ENCODE measurements at places on chromosomes 4 and X.

GRCh38 chr4:48623182-48623780 is 133.2 kb downstream of the ZAR1 start:
- DNase-seq = no peak

GRCh38 chr4:54254116-54254914 is 25.2 kb downstream of the PDGFRA start:
- no peak for DNase-seq

- DNase-seq = no peak
Observed at GRCh38 chr4:52728691-52729240, 22.5 kb downstream of the ERVMER34-1 start.

GRCh38 chr4:70722199-70722791 is 531 bp downstream of the RUFY3 start:
- no peak for DNase-seq

DNA sequence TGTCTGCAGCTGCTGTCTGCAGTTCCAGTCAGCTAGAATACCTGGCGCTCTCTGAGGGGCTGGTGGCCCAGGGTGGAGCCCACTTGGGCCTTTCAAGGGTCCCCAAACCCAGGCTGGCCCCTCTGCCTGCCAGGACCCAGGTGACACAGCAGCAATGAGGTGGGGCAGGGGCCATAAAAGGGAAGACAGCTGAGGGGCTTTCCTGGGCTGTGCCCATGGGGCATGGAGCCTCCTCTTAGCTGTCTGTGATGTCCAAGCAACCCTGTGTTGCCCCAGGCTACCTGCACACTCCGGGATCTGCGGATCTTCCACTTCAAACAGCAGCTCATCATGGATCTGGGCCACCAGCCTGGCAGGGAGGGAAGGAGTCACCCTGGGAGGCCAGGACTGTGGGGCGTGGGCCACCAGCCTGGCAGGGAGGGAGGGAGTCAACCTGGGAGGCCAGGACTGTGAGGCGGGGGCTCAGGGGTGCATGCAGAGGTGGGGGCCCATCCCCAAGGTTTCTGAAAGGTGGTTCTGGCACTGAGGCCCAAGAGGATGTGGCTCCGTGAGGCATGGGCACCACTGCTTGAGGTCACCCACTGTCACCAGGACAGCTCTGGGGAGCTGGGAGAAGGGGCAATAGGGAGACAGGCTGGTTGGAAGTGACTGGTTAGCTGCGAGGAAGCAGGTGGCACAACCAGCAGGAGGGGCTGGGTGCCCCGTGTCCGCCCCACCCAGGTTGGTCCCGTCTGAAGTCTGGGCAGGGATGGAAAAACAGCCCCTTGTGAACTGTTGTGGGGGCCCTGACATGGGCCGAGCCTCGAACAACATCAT is 16.3 kb downstream of the NAT8L start:
- DNase-seq = no peak

GRCh38 chrX:101025126-101025525 is 26.8 kb downstream of the TRMT2B start:
- DNase-seq = no peak

DNA sequence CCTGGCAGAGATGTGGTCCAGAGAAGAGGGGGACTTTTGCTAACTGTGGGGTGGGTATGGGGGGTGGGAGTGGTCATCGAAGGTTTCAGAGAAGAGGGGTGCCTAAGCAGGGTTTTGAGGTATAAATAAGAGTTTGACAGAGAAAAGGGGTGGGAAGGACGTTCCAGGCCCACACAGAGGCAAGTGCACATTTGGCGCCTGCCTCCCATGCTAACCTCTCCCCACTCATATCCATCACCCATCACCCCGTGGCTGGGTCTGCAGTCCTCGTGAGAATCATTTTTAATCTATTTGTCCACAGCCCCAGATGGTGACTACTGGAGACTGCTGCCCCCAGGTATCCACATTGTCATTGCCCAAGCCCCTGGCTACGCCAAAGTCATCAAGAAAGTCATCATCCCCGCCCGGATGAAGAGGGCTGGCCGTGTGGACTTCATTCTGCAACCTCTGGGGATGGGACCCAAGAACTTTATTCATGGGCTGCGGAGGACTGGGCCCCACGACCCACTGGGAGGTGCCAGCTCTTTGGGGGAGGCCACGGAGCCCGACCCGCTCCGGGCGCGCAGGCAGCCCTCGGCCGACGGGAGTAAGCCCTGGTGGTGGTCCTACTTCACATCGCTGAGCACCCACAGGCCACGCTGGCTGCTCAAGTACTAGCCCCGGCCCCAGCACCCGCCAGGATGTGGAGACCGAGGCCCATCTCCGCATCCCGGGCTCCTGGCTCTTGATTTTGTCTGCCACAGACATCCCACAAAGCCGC is 26.6 kb downstream of the CPZ start:
- DNase-seq = no peak

DNA sequence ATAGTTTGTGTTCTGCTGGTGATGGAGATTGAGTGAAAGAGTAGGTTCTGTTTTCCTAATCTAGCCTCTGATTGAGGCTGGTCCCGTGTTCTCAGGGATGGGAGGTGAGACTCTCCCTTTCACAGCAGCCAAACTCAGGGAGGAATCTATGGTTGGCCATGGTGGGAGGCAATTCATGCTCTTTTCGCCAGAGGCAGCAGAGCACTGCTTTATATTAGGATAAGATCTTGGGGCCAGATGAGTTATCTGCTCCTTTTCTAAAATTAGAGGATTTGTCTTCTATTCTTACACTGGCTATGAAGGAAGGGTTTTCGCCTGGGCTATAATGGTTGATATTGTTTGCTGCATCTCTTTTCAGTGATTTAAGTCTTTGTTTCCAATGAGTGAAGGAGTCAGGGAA is 63.9 kb upstream of the NLGN4X start:
- no peak for DNase-seq

DNA sequence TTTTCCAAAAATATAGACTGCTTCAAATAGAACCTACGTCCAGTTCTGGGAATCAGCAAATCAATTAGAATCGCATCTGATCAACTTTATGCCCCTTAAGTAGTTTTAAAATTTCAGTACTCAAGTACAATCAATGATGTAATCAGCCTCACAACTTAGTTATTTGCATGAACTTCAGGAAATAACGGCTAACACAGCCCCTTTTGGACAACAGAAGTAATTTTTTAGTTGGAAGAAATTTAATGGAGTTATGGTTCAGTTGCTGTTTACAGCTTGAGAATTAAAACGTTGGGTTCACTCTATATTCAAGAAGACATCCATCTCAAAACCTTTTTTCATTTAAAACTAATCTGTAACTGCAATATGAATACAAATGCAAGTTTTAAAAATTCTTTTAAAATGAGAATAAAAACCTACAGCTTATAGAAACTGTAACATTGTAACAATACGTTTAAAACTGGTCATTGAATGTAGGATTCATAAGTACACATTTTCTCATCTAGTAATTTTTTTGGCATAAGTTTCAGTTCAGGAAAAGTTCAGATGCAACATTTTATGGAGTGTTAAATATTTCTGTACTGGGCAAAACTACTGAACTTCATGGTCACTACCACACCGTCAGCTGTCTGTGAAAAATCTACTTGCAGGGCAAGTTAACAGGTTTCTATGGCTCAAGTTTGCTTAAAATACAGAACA is 956 bp downstream of the TAPT1 start:
- no peak for DNase-seq

DNA sequence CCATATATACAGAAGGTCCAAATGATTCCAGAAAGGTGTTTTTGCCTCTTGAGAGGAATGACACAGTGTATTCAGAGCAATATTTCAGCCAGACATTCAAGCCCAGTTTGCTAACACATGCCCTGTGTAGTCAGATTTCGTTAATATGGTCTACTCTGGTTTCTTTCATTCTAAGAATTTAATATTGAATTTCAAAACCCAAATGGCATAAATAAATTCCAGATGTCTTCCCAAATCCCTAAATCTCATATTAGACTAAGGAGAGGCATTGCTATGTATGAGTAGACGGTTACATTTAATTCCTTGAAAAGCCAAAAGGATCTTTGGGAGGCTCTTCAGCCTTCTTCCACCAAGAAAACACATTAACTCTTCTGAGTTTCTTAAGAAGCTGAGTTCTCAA is 66.3 kb upstream of the C1QTNF7 start:
- DNase-seq = no peak

GRCh38 chr4:55973650-55974049 is 24.9 kb downstream of the CEP135 start:
- no peak for DNase-seq

DNA sequence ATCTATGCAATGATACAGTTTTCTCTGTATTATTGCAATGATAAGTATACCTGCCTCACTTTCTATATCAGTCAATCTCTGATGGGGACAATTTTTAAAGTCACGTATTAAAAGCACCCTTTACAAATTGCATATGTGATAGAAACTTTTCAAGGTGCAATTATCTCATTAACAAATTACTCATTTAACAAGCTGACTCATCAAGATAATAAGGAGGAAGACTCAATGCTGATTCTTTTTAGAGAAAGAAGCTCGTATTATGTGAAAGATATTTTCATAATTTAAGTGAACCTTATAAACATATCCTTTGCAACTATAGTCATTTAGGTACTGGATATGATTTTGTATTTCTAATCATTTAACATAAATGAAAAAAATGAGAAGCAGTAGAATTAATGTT is 1080.9 kb upstream of the TENM3 start:
- no peak for DNase-seq

DNA sequence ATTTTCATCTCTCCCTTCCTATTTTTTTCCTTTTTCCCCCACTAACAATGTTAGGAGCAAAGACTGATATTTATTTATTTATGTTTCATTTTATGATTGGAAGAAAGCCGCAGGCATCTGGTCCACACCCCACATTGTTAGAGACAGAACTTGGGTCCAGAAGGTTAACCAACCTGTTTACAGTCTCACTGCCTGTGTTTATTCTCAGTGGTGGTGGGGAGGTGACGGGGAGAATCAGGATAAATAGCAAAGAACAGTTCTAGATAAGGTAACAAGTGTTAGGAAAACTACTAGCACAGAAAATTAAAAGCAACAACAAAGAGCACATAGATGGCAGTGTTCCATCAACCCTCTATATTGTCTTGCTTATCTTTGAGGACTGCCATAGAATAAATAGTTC is 301.7 kb upstream of the DIPK2B start:
- no peak for DNase-seq

GRCh38 chr4:11038926-11039325 is 354.4 kb upstream of the CLNK start:
- no peak for DNase-seq

DNA sequence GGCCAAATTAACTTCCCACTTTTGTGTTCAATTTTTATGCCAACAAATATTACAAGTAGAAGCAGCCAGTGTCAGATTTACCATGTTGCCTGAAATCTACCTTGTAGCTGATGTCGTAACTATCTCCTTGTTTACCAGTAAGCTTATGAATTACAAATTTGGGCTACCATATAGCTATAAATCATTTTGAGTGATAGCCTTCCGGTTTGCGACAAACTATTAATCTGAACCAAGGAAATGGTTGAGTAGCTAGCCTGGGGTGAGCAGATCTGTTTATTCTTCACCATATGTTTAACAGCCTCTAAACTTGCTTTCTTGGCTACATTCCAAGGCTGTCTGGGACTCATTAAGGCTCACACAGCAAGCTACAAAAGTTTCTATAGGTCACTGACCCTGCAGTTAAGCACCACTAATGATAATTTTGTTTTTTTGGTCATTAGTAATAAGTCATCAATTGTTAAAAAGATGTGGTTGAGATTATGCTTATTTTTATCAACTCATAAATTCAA is 218.7 kb upstream of the SPOCK3 start:
- DNase-seq = no peak

DNA sequence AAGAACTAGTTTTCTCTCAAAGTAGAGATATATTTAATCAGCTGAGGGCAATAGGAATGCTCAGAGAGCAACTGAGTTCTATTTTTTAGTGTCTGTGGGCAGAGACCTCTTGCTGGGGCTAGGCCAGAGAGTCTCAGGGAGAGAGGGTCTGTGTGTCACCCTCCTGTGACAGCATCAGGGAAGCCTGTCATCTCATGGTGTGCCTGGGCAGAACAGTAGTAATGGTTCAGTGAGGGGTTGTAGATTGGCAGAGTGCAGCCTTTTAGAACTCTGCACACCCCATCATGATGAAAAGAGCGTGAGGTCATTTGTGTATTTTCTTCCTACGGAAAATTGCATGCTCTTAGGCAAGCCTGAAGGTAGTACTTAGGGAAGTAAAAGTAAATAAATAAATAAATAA is 1396.5 kb upstream of the AGA start:
- DNase-seq = no peak

DNA sequence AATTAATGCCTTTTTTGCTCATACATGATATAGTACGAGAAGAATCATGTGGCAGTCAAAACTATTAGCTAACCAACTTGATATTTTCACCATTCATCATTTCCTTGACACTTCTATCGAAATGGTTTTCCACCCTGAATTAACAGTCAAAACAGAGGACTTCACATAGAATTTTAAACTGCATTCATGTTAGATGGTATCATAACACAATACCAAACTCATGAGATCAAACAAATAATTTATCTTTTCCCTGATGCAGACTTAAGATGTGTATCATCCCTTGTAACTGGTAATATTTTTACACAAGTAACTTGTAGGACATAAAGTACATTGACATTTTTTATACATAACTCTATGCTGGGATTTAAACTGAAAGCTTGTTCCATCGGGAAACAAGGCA is 18.2 kb upstream of the ANTXR2 start:
- DNase-seq = no peak

DNA sequence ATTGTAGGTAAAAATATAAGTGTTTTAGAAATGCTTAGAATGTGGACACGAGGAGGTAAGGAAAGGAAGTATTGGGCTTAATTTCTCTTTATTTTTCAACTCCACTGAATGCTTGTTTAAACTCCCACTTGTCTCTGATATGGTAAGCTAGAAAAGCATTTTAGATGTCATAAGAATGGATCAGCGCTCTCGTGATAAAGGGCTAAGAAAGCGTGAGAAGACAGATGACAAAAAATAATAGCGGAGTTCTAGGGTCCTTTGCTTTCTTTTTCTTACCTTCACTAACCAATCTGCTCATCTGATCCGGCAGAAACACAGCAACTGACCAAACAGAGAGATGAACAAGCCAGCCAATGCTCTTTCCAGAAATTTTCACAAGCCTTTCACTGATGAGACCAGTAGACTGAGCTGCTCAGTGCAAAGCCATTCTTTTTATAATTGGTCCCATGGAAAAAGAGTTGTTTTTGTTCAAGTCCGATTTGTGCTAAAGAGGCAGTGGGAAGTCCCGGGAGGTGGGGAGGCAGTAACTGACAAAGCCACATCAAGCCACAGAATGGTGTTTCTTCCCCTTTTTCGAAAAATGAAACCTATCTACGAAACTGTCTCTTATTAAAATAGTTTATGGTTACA is at the start of gene TASL:
Gene TASL, minus strand, starts transcription at position 405 of the 630 bp plus-strand sequence. CDS start 17,411 bp downstream, outside the sequence.
- no peak for DNase-seq

DNA sequence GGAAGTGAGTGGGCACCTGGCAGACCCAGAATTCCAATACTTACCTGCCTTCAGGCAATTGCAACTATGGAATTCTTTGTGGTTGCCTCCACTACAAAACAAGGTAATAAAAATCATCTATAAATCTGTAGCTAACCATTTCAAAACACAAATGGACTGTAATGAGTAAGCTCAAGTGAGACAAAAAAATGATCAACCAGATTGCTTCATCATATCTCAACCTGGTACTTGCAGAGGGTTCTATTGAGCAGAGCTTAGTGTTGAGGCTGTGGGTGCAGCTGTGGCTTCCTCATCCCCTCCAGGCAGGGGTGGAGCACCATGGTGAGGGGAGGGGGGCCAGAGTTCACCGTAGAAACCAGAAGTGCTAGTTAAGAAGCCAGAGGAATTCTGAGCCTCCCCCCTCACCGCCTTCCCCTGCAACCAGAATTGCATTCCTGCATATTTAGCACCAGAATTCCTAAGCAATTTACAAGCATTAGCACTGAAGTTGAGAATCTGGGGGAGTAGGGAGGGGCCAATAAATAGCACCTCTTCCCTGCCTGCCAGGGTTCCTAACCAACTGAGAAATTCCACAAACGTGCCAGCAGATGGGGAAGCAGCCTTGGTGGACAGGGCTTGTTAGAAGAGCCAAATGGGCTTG is 11.5 kb downstream of the CTAG1A start:
- no peak for DNase-seq

Measured in stimulated activated CD8-positive, alpha-beta memory T cell treated with anti-CD3 and anti-CD28 coated beads, Interleukin-15, amount 100 ng/mL, for 4 hours (primary cell).